ENCODE measurements at places on chromosomes 11 and 22. TPM values are rescaled to one million over a fixed set of nuclear protein-coding genes. Genes with fewer than 3 reads are reported as not detected.

Gene NCAM1
- 819 TPM for total RNA-seq

Gene APOBEC3C
- 0.71 TPM for total RNA-seq

Gene CHRNA10
- total RNA-seq: 0.91 TPM

DNA sequence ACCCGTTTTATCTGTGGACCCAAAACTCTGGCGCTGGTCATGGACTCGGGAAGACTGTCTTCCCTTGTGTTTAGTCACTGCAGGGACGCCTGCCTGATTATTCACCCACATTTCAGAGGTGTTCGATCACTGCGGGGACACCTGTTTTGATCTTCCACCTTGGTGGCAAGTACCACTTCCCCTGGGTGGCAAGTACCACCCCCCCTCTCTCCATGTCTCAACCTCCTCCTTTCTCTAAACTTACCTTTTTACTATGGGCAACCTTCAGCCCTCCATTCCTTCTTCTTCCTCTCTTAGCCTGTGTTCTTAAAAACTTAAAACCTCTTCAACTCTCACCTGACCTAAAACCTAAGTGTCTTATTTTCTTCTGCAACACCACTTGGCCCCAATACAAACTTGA lies 1.9 kb upstream of the NDUFC2 start:
- no peak for DNase-seq

GRCh38 chr11:130146796-130147195 lies 12.8 kb upstream of the ST14 start:
- DNase-seq: no peak

DNA sequence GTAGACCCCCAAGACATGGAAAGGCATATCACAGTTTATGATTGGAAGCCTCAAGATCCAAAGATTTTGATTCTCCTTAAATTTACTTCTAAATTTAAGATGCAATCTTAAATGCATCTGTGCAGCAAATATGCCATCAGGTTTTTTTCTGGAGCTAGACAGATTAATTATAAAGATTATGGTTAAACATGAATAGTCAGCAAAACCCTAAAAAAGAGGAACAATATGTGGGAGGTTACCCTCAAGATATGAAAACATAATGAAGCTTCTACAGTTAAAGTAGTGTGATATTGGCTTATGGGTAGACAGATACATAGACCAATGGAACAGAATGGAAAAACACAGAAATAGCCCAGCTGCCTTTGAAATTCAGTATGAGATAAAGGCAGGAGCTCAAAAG lies 31.7 kb downstream of the OR8B12 start:
- no peak for DNase-seq

DNA sequence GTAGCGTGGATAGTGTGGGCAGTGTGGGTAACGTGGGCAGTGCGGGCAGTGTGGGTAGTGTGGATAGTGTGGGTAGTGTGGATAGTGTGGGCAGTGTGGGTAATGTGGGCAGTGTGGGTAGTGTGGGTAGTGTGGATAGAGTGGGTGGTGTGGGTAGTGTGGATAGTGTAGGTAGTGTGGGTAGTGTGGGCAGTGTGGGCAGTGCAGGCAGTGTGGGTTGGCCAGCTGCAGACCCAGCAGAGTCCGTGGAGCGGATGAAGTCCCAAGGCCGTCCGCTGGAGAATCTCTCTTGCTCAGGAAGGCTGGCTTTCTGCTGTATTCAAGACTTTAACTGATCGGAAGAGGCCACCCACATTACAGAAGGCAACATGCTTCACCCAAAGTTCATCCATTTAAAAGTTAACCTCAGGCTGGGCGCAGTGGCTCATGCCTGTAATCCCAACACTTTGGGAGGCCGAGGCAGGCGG lies 26.1 kb upstream of the KRTAP5-6 start:
- DNase-seq: no peak

Data from glutamatergic neuron (in vitro differentiated cells).